ENCODE measurements at places on chromosomes 11 and 22.

DNA sequence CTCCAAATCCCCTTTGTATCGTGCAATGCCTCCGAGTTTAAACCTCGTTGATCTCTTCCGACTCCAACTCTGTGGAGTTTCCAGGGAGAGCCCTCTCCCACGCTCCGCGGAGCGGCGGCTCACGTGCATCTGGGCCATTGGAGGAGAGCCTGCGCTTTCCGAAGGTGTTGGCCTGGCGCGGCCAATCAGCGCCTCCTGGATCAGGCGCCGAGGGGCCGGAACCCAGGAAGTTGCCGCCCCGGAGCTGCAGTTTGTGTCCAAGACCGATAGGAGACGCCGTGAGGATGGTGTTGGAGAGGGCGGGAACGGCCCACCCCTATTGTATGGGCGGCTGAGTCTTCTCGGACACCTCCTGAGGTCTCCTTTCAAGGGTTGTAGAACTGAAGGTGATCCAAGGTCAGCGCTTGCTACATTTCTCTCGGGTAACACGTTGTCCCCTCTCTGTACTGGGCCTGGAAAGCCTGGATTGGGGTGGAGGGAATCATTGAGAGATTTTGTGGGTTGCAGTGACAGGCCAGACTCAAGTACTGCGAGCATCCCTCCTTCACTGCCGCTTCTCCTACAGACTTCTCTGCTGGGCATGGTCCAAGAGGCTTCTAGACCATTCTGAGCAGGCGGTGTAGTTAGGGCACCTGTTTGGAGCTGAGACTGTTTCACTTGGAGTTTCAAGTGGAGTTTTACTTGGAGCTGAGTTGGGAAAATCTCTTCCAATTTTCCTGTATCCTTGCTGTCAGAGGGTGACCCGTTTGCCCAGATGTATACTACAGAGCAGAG is 1.7 kb downstream of the ADAMTS15 start:
- no peak for DNase-seq

DNA sequence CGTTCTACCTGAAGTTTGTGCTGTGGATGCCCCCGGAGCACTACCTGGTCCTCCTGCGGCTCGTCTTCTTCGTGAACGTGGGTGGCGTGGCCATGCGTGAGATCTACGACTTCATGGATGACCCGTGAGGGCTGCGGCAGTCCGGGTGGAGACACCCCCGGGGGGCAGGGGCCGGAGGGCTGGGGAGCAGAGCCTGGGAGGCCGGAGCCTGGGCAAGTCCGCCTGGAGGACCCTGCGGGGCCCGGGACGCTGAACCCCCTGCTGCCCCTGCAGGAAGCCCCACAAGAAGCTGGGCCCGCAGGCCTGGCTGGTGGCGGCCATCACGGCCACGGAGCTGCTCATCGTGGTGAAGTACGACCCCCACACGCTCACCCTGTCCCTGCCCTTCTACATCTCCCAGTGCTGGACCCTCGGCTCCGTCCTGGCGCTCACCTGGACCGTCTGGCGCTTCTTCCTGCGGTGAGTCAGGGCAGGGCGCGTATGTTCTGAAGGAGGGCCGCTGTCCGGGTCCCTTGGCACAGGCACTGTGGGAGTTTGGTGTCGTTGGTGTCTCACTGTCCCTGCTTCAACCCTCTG is 17.3 kb downstream of the RNH1 start:
- no peak for DNase-seq

GRCh38 chr11:114318361-114318760 is 22.2 kb downstream of the NNMT start:
- DNase-seq: no peak

- no peak for DNase-seq
These were observed 284.8 kb downstream of the TMEM135 start for GRCh38 chr11:87322568-87322967.

DNA sequence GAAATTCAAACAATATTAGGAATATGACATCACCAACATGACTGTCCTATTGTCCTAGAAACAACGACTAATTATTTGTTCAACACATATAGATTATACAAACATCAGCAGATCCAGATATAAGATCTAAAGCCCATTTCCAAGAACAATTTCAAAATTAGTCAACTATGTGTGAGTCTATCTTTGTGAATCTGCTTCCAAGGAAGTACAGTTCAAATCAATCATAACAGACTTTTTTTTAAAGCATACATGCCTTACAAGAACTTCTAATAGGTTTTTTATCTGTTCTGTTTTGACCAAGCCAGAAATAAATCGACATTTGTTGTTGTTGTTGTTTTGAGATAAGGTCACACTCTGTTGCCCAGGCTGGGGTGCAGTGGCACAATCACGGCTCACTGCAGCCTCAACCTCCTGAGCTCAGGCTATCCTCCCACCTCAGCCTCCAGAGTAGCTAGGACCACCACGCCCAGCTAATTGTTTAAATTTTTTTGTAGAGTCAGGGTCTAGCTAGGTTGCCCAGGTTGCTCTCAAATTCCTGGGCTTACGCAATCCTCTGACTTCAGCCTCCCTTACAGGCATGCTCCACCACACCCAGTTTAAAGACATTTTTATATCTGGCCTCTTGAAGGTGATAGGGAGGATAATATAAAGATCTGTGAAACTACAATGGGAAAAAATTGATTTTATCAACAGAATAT is 54.8 kb downstream of the DENND5A start:
- DNase-seq: no peak

Measured in activated CD4-positive, alpha-beta T cell treated with anti-CD3 and anti-CD28 coated beads, Interleukin-2, amount 50 U/mL, for 24 hours (primary cell).